ENCODE measurements at places on chromosomes 1 and 21. TPM values are rescaled to one million over a fixed set of nuclear protein-coding genes. Genes with fewer than 3 reads are reported as not detected.
A peak's percentile ranks its signal among the peaks of the same experiment; 100 is the strongest.

Gene TMCO4
- 20.8 TPM for total RNA-seq

Gene KCNA2
- 2.0 TPM for total RNA-seq

GRCh38 chr1:165671526-165671925, 26.8 kb downstream of the ALDH9A1 start:
- H3K27me3 ChIP-seq: no peaks in the 10 kb centered on the region
- H3K4me3 ChIP-seq: no peak overlapping the region
- peaks cover under 1% of the 10 kb centered on the region for H3K4me1 ChIP-seq

DNA sequence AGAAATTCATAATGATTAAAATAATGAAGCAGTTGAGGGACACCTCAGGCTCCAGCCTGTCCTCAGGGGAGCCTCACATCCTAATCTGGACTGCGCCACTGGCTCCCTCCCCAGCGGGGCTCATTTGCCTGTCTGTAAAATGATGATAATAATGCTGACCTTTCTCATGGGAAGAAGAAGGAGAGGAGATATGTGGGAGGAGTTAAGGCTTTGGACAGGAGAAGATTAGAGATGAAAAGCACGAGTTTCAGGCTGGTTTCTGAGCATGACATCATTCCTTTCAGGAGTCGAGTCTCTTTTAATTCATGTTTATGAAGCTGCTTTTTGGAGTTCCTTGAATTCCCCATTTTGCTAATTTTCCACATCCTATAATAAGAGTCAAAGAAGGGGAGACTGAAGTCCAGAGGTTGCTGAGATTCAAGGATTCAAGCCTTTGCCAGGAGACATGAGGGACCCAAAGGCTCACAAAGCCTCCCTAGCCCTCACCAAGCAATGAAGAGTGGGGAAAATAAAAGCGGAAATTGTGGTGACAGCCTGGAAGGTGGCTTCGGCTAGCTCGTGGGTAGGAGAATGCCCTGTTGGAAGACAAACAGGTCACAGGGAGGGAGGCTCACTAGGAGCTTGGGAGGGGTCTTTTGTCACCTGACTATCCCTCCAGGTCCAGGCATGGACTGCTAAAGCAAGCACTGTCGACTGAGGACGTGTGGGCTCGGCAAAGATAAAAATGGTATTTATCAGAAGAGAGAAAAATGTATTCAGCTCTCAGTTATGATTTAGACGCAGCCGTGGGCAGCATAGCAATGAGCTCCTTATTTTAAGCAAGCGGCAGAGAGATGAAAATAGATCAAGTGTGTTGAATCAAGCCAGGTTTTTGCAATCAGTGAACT, 27.5 kb upstream of the STMN1 start:
- H3K27ac ChIP-seq: no peak overlapping the region
- no peak for DNase-seq
- H3K36me3 ChIP-seq: no peaks in the 10 kb centered on the region
- no peaks in the 10 kb centered on the region for H3K27me3 ChIP-seq

GRCh38 chr21:32523988-32524719, 61.2 kb downstream of the TCP10L start:
- H3K4me1 ChIP-seq: peaks cover 41% of the 10 kb centered on the region
- no peak overlapping the region for H3K4me3 ChIP-seq
- no peak for DNase-seq
- no peaks in the 10 kb centered on the region for H3K36me3 ChIP-seq
- peak overlapping the region; percentile 66 for H3K27ac ChIP-seq

GRCh38 chr1:90943966-90944365, 77.9 kb downstream of the ZNF644 start:
- no peak overlapping the region for H3K27ac ChIP-seq
- no peak overlapping the region for H3K4me3 ChIP-seq
- no peaks in the 10 kb centered on the region for H3K36me3 ChIP-seq

DNA sequence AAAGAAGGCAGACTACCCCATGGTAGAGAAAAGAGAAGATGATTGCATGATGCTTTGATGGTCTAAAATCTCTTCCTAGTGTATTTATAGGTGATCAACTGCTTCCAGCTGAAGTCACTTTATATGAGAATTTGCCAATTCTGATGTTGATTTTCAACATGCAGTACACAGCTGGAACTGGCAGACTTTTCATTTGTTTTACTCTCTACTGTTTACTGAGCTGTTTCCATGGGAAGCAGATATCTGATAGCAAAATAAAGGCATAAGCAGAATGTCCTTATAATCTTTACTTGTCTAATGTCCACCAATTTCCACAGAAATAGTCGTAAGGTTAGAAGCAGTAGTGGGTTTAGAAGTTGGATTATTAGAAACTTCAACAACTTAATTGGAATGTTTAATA, 74.9 kb downstream of the SYDE2 start:
- no peak overlapping the region for H3K4me3 ChIP-seq
- H3K27ac ChIP-seq: no peak overlapping the region
- no peak for DNase-seq
- H3K27me3 ChIP-seq: no peaks in the 10 kb centered on the region
- H3K36me3 ChIP-seq: no peaks in the 10 kb centered on the region

Gene KIF26B
- total RNA-seq: 1.7 TPM

DNA sequence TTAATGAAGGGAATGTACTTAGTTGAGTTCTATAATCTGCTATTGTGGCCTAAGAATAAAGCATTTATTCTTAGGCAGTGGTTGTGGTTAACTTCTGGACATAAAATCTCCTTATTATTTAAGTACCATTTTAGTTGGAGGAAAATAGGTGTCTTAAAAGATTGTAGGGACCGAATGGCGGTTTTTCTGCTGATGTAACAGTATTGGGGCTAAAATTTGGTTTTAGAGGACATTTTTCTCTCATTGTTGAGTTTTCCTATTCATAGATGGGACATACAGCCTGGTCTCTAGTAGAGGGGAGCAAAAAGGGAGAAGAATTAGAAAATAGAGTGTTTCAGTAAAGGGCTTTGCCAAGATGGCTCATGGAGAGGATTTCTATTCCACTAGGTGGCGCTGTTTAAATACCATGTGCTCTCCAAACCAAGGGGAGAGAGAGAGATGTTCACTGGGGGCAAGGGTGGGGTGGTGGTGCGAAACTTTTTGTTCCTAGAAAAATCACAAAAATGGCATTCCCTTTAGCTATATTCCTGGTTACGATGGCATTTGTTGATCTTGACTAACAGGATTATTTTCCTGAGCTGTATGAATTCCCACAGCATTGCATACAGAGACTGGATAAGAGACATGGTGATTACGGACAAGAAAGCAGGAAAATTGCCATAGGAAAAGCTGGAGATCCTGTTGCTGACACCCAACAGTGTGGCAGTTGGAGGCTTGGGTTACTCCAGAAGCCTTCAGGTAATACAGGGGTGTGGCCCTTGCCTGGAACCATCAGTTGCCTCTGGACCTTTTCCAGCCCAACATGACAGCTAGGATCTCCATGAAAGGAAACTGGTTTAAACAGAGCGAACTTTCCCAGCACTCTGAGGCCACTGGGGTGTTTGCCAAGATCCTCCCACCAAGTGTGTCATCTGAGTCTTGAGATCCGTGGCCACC, 18.2 kb upstream of the FCGR2A start:
- H3K27ac ChIP-seq: no peak overlapping the region
- peak overlapping the region; percentile 25 for H3K4me3 ChIP-seq
- peaks cover 6% of the 10 kb centered on the region for H3K4me1 ChIP-seq
- no peak for DNase-seq
- no peaks in the 10 kb centered on the region for H3K27me3 ChIP-seq
- H3K36me3 ChIP-seq: no peaks in the 10 kb centered on the region

DNA sequence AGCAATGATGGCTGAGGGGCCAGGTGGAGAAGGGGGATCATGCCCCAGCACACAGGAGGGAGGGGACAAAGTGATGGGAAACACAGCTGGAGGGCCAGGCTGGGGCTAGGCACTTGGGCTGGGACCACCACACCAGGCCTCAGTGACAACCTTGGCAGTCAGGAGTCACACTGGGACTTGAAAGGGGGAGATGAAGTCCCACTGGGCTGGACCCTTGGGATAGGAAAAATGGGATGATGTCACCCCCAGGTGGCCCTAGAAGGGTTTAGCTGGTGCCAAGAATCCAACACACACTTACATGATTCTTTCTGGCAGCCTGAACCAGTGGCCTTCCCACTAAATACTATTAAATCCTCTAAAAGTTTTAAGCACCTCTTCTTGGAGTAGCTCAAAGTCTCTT, 17.1 kb downstream of the ZBTB17 start:
- no peak for DNase-seq
- no peak overlapping the region for H3K4me3 ChIP-seq
- peak overlapping the region; percentile 3 for H3K27ac ChIP-seq
- peaks cover 34% of the 10 kb centered on the region for H3K4me1 ChIP-seq
- no peaks in the 10 kb centered on the region for H3K27me3 ChIP-seq

DNA sequence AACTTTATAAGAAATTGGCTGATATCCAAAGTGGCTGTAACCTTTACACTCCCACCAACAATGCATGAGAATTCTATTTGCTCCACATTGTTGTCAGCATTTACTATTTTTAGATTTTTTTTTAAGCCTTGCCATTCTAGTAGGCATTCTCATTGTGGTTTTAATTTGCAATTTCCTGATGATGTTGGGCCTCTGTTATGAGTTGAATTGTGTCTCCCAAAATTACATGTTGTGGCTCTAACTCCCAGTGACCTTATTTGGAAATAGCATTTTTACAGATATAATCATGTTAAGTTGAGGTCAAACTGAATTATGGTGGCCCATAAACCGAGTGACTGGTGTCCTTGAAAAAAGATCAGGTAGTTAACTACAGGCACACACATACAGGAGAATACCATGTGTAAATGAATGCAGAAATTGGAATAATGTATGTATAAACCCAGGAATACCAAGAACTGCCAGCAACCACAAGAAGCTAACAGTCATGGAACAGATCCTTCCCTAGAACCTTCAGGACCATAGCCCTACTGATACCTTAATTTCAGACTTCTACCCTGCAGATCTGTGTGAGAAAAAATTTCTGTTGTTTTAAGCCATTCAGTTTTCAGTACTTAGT, 348.8 kb upstream of the DAB1 start:
- H3K4me1 ChIP-seq: no peaks in the 10 kb centered on the region
- H3K27me3 ChIP-seq: no peaks in the 10 kb centered on the region
- H3K27ac ChIP-seq: no peak overlapping the region
- no peak for DNase-seq

Gene KDM5B
- total RNA-seq: 34.9 TPM

GRCh38 chr21:39913706-39914305, 46.6 kb downstream of the PCP4 start:
- H3K4me1 ChIP-seq: peaks cover 10% of the 10 kb centered on the region
- no peak overlapping the region for H3K4me3 ChIP-seq
- H3K27ac ChIP-seq: no peak overlapping the region

DNA sequence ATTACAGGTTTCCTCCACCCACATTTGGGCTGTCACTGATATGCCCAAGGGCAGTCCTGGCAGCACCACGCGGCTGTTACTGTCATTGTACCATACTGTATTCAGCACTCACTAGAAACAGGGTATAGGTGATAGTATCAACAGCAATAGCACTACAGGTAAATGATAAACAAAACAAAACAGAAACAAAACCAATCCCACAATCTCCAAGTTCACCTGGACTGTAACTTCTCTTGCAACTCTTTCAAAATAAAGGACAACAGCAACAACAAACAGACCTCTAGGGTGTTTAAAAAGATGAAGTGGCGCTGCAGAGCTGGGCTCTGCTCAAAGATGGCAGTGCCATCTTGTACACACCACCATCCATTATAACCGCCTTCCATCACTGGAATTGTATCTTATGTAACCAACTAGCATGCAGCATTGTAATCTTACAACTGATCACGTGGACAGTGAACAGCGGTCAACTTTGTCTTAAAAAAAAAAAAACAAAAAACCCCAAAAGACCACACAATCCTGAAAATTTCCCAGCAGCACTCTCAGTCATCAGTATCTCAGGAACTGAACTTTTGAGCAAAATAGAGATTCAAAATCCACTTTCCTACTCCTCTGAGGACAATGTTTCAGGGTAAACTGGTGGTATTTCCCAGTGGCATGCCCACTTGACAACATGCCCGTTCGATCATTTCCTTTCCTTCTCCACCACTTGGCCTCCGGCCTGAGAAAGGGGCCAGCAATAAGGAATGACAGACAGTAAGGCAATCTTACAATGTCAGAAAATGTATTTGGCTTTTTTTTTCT, 3.8 kb downstream of the IRF2BP2 start:
- H3K27ac ChIP-seq: peak overlapping the region; percentile 100
- H3K36me3 ChIP-seq: peaks cover 16% of the 10 kb centered on the region
- peak overlapping the region; percentile 87 for H3K4me3 ChIP-seq
- H3K4me1 ChIP-seq: peaks cover 34% of the 10 kb centered on the region
- DNase-seq: no peak
- H3K27me3 ChIP-seq: no peaks in the 10 kb centered on the region

DNA sequence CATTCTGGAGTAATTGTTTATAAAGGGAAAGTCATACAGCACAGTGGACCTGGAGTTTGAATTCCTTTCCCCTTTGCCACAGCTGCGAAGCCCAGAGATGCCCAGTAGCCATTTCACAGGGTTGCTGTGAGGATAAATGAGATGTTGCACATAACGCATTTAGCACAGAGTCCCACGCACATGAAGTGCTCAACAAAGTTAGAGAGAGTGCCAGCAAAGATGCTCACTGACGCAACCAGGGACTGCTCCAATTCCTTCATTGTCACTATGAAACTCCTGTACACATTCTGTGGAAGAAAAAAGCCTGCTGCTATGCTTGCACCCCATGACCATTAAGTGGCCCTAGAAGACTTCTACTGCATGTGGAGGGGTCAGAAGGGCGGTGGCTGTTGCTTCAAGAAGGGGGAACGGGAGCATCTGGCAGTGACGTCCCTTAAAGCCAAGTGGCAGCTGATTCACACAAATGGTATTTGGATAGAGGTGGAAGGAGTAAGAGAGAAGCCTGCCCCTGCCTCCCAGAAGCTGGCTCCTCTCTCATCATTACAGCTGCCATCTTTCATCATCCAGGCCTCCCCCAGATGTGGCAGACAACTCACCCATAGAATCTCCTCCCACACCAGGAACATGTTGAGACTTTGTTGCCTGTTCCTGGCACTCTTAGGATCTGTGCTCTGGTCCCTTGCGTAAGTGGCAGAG, 26.5 kb upstream of the VAV3 start:
- no peaks in the 10 kb centered on the region for H3K36me3 ChIP-seq
- no peak for DNase-seq
- no peaks in the 10 kb centered on the region for H3K4me1 ChIP-seq
- H3K4me3 ChIP-seq: no peak overlapping the region
- H3K27me3 ChIP-seq: peaks cover 6% of the 10 kb centered on the region

DNA sequence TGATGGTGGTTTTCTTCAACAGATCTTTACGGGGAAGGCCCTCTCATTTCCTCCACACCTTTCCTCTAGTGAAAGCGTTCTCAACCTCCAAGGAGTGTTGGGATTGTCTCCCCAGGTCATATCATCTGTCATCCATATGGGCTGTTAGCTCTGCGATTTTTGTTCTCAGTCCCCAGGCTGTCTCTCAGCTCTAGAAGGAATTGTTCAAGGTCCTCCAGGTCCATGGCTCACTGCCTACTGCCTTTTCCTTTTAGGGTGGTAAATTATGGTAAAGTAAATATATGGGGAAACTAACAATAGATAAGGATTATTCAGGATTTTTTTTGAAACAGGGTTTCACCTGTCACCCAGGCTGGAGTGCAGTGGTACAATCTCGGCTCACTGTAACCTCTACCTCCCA, 37.6 kb downstream of the ELF3 start:
- H3K4me1 ChIP-seq: no peaks in the 10 kb centered on the region
- H3K27ac ChIP-seq: no peak overlapping the region

All from esophagus muscularis mucosa (tissue), 4 donors.